HL-60 (cell line): ENCODE measurements at places on chromosomes 1 and 21.

DNA sequence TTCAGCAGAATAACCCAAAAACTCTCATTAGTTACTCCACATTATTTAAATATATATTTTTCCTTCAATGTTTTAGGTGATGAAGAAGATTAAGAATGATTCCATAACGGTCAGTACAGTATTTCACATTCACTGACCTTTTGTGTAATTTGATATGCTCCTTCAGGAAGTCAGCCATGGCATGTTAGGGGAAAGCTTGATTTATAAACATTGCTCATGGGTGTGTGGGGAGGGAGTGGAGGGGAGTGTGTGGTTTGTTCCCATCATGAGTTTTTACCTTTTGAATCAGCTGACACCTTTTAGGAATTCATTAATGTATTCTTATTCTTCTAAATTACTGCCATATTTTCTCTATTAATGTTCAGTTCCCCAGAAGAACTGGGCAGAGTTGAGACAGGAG, 240.2 kb downstream of the ATG4C start:
- no peak for DNase-seq

DNA sequence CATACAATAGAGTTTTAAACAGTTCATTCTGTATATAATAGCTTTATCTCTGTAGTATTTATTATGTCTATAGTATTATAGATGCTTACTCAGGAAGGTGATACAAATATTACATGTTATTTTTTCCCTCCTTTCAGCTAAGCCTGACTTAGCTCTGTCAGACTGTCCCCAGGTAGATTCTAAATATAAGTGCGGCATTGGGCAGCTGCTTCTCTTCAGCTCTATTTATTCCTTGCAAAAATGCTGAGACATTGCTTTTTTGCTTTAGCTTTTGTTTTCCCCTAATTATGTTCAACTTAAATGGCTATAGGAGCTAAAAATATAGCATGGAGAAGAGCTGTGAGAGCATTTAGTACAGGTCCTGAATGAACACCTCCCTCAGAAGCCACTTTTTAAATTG, 203.2 kb upstream of the BEND5 start:
- DNase-seq: no peak

- DNase-seq: peak; percentile 10
Observed at GRCh38 chr1:66648901-66649595, 103.2 kb upstream of the DYNLT5 start.

GRCh38 chr21:37644636-37645035, 271.6 kb downstream of the KCNJ6 start:
- no peak for DNase-seq

DNA sequence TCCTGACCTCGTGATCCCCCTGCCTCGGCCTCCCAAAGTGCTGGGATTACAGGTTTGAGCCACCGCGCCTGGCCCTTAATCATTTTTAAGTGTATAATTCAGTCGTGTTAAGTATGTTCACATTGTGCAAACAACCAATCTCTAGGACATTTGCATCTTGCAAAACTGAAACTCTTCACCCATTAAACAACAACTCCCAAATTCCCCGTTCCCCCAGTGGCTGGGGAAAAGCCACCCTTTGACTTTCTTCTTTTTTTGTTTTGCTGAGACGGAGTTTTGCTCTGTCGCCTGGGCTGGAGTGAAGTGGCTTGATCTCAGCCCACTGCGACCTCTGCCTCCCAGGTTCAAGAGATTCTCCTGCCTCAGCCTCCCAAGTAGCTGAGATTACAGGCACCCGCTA, 6.5 kb upstream of the THEMIS2 start:
- no peak for DNase-seq

GRCh38 chr1:3061981-3062615, 6.9 kb upstream of the PRDM16 start:
- DNase-seq: no peak

- no peak for DNase-seq
Observed at GRCh38 chr1:103461161-103462105, 64.1 kb upstream of the RNPC3 start.

DNA sequence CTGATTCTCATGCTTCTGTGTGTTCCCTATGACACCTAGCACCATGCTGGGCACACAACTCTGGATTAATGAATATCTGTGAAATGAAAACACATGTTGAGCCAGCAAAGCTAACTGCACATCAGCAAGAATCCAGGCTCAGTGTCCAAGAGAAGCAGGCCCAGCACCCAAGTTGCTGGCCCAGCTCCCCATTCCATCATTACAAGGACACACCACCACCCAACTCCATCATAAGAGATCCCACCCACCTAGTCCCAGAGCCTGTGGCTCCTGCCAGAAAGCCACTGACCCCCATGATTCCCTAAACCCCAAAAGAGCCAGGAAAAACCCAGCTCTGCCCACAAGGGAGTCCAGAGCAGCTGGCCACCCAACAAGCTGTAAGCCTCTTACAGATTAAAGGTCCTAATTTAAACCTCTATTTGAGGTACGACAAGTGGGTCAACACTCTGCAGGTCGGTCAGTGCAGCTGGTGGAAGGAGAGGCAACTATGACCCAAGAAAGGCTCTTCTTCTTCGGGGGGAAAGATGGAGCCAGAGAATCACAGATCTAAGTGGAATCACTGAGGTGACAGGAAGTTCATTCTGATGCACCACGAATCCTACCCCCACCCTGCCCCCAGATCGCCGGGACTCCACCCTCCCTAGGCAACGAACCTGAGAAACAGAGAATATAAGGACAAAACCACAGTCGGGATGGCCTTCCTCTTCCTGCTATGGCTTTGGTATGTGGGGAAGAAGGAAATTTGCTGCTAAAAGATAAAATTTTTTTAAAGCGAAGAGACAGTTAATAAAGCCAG, 58.2 kb downstream of the CD34 start:
- DNase-seq: no peak

- DNase-seq: no peak
Observed at GRCh38 chr1:210001751-210002150, 63.7 kb downstream of the SYT14 start.

- DNase-seq: no peak
Observed at GRCh38 chr1:24319962-24320361, 805 bp downstream of the GRHL3 start.

DNA sequence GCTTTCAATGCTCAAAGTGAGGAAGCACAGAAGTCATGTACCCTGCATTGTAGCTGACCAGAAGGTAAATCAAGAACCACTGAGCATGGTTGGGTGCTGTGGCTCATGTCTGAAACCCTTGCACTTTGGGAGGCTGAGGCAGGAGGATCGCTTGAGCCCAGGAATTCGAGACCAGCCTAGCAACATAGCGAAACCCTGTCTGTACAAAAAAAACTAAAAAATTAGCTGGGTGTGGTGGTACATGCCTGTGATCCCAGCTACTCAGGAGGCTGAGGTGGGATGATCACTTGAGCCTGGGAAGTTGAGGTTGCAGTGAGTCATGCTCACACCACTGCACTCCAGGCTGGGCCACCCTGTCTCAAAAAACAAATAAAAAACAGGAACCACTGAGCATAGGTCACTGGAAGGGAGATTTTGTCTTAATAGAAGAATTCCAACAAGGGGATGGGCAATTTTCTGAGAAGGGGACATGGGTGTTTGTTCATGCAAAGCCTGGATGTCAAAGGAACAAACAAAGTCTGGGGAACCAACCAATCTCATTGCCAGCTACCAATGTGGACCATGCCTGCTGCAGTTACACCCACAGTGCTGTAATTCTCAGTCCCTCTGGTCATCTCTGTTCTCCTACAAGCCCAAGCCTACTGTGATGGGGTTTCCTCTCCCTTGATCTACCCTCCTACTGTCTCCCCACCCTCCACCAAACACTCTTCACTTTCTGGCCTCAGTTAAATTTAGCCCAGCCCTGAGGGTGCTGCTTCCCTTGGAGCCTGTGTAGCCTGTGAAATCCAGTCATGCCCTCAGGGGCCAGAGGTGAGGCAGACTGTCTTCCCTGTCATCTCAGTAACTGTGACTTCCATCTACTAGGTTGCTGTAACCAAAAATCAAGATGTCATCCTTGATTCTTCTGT, 47.9 kb downstream of the ELF3 start:
- DNase-seq: no peak

DNA sequence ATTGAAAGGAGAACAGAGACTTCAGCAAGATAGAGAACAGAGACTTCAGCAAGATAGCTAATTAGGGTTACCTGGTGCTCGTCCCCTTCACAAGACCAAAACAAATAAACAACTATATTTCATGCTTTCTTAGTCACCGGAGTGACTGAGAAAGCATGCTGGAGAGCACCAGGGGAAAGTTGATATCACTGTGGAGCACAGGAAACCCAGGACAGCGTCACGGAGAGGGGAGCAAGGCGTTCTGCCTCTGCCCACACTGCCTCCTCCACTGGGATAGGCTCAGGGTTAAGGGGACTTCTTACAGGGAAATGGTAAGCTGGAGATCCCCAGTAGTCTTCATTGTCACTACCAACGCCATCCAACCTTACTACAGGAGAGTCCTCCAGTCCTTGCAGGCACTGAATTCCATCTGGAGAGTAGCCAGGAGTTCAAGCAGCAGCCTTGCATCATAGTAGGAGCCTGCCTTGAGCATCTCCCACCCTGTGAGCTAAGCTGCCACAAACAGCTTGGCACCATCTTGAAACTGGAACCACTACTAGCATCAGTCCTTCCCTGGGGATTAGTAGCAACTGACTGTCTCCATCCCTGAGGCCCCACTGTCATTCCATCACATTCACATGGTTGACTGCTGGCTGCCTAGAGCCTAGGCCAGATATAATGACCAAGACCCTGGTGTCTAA, 239.4 kb downstream of the PLPP3 start:
- DNase-seq: no peak

- no peak for DNase-seq
Observed at GRCh38 chr1:164637461-164638375, 78.7 kb downstream of the PBX1 start.

DNA sequence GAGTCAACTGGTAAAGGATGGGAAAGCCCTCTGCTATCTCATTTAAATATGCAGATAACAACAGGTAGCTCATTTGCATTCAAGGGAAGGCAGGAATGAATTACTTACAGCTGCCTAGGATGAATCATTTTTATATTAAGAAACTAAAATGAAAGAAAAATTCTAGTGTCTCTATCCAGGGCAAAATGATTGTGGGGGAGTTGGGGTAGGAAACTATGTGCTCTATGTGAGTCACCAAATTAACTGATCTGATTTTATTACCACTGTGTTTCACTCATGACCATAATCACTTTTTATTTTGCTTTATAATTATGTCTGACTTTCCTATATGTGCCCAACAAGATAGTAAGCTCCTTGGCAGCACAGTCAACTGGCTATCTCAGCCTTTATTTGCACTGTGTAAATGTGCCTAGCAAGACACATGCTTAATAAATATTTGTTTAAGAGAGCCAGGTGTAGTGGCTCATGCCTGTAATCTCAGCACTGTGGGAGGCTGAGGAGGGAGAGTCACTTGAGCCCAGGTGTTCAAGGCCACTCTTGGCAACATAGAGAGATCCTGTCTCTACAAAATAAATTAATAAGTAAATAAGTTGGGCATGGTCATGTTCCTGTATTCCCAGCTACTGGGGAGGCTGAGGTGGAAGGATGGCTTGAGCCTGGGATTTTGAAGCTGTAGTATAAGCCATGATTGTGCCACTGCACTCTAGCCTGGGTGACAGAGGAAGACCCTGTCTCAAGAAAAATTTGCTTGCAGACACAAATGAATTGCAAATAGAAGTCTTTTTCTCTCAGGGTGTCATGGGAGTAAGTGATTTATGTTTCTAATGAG, 84.1 kb downstream of the SPAG17 start:
- no peak for DNase-seq

DNA sequence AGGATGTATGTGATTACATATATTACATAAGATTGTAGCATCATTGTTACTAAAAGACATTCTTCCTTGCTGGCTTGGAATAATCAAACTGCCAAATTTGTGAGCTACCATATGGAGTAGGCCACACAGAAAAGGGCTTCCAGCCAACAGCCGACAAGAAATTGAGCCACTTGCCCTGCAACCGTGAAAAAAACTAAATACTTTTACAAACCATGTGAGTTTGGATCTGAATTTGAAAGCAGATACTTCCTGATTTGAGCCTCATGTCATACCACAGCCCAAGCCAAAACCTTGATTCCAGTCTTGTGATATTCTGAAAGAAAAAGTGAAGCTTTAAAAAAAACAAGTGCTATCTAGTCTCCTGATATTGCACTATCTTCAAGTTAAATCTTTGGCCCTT, 55.6 kb upstream of the PRMT6 start:
- no peak for DNase-seq
